ENCODE measurements at places on chromosomes 6 and 20. TPM values are rescaled to one million over a fixed set of nuclear protein-coding genes. Genes with fewer than 3 reads are reported as not detected.

DNA sequence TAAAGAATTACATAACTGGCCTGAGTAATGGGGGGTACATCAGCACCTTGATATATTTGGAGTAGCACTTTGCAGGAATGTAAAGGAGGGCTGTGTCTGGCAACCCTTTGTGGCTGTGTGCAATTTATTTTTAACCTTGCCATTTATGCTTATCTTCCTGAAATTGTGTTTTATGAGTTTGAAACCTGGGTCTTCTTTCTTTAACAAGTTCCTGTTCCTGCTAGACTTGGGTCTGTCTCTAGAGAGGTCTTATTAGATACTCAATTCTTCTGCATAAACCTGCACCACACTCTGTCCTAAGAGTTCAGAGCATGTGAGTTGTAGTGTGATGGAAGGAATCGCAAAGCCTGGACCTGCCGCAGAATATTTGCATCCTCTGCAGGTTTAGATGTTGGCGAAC, 181.0 kb downstream of the JARID2 start:
- no peak for DNase-seq

DNA sequence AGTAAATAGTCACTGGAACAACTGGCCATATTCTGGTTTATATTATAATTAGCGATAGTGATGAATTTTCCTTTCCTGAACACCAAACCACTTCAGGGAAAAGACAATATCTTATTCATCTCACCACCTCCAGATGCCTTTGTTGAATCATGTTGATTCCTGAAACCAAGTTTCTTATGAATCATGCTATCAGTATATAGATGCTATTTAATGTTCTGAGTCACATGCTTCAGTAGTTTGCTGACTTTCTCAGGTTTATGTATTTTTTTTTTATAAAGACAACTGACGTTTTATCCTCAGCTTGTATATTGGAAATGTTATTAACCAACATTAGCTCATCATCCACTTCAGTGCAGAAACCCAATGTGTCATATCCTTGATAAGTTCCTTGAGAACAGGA, 710.2 kb upstream of the POU3F2 start:
- no peak for DNase-seq

GRCh38 chr6:29424575-29424974, 9.8 kb downstream of the OR12D1 start:
- DNase-seq: no peak

DNA sequence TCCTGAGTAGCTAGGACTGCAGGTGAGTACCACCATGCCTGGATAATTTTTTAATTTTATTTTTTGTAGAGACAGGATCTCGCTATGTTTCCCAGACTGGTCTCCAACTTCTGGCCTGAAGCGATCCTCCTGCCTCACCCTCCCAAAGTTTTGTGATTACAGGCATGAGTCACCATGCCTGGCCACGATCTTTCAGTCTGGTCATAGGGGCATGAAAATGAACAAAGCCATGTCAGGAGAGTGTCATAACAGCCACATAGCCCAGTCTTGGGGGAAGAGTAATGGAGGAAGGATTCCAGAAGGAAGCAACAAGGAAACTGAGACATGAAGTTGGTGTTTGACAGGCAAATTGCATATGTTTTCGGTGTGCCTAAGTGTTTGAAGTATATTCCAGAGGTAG, 17.0 kb upstream of the SNX3 start:
- DNase-seq: no peak

DNA sequence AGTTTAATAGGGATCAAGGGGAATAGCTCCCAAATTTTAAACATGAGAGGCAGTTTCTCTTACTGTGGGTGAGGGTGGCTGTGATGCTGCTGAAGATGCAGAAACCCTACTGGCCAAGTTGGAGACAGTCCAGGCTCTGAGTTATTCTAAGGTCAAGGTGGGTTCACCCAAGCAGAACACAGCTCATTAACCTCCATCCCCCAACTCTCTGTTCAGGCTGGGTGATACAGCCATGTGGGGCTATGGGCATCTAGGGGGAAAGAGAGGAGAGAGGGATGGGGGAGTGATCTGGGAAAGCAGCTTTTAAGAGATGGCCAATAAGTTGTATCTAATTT, 18.9 kb upstream of the TRAM2 start:
- DNase-seq: peak; percentile 52

DNA sequence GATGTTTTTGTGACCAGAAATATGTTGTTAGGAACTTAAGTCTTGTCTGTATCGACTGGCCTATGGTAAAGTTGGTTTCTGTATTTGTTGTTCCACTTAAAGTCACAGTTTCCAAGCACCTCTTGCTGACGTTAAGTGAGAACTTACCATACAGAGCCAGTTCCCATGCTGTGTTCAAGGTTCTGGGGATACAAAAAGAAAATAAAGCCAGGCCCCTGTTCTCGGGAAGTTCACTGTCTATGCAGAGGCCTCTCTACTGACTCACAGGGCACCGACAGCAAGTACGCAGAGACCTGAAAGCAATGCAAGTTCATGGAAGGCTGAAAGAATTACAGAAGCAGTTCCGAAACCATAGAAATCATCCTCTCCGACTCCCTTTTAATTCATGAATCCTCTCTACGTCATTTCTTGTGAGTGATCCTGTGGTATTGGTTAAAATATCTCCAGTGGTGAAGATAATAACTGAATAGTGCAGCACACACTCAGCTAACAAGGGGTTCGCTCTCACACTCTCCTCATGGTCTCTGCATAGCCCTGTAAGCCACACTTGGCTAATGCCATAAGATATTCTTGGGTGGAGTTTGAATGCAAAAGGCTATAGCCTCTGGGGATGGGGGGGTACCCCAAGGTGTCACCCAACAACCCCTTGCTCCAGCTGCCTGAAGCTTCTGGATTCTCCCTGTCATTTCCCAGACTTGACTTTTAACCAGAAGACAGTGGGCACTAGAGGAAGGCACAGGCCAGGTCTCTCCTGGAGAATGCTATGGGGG, 91.2 kb upstream of the EXOC2 start:
- no peak for DNase-seq

The CYP39A1 gene
- 23.3 TPM for total RNA-seq

DNA sequence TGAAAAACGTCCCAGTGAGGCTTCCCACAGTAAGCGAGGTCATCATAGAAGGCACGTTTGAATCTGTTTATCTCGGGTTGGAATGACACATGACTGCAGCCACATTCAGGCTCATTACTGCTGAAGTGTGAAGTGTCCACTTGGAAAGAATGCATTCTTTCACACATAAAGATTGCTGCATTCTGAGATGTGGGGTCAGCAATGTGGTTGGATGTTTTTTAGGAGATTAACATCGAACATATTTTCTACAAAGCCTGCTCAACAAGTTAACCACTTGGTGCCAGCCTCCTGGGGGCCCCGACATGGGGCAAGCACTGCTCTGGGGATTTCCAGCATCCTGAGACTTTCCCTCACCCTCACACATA, 79.9 kb downstream of the BMP6 start:
- DNase-seq: no peak

DNA sequence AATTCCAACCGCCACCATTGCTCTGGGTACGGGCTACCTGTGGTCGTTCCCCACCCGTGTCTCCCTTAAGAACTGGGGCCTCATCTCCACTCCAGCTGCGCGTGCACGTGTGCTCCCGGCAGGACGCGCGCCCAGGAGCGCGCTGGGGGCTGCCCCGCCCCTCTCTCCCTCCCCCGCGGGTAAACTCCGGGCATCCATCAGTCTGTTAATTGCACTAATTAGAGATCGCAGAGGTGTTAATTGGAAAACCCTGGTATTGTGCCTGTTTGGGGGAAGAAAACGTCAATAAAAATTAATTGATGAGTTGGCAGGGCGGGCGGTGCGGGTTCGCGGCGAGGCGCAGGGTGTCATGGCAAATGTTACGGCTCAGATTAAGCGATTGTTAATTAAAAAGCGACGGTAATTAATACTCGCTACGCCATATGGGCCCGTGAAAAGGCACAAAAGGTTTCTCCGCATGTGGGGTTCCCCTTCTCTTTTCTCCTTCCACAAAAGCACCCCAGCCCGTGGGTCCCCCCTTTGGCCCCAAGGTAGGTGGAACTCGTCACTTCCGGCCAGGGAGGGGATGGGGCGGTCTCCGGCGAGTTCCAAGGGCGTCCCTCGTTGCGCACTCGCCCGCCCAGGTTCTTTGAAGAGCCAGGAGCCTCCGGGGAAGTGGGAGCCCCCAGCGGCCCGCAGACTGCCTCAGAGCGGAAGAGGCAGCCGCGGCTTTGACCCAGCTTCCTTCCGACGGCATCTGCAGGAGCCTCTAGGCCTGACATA, 14.4 kb downstream of the FOXP4 start:
- no peak for DNase-seq

DNA sequence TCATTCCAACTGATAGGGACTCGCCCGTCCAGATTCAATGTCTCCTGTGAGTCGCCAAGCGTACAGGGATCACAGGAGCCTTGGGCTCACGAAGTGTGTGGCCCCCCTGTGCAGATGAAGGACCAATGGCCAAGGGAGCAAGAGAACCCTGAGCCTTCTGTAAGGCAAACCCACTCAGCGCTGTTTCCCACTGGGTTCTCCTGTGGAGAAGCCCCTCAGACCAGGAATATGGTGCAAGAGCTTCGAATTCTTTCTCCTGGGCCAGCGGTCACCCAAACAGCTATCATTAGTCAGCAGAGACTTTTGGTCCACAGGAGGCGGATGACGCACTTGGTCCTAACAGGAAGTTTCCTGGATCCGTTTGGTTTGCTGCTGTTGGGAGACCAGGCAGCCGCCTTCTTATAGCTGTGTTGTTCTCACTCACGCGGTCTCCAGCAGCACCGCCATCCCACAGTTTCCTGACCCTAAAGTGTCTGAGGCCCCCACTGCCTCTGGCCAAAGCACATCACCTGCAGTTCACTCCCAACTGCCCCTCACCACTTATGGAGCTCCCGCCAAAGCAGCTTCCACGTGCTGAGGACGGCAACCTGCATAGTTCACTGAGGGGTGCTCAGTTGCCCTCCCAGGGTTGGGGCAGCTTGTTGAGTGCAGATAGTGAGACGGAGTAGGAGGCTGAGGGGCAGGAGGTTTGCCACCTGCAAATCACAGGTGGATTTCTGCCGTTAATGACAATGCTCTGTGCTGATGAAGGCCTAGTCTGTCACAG, 268.6 kb downstream of the ERMARD start:
- no peak for DNase-seq

DNA sequence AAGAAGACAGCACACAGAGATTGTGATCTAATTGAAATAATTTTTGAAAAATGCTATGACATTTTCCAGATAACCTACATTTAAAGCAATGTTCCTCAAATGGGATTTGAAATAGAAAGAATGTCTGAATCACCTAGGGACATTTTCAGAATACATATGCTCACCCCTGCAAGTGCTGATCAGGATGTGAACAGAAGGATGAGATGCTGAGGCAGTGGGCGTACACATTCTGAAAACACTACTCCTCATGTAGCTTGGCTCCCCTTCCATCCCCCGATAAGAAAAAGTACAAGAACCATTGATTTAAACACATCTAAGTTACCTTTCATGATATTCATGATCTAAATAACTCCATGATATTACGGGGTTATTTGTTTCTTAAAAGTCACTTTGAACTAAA, 29.9 kb upstream of the HINT3 start:
- no peak for DNase-seq

- peak; percentile 84 for DNase-seq
These were observed 25.4 kb upstream of the ASIP start for GRCh38 chr20:34215711-34216381.

GRCh38 chr6:46420921-46421638, 70.2 kb downstream of the RCAN2 start:
- DNase-seq: no peak

GRCh38 chr6:160791981-160792418, 90.0 kb downstream of the PLG start:
- no peak for DNase-seq

- no peak for DNase-seq
These were observed 1.7 kb downstream of the SMOC2 start for GRCh38 chr6:168442646-168443045.

DNA sequence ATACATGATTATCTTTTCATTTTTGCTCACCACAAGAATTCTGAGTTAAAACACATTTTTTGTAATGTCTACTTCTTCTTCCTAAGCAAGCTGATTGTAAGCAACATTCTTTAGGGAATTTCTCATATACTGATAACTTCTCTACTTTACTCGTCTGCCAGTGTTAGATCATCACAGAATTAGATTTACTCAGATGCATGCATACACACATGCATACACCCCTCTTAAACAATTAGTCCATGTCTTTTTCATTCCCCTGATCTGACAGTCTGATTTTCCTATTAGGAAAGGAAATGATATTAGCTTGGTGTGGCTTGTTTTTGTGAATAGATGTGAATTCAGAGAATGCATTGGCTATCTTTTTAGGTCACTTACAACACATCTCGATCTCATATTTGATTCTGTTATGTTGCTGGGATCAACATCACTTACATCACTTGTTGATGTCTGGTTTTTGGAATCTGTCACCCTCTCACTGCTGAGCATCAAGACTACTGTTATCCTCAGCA, 91.4 kb downstream of the FIG4 start:
- no peak for DNase-seq

GRCh38 chr6:14537030-14537429, 419.5 kb downstream of the CD83 start:
- no peak for DNase-seq

The SPATA25 gene
- total RNA-seq: 0.12 TPM

- DNase-seq: no peak
These were observed 24.8 kb upstream of the PBOV1 start for GRCh38 chr6:138242987-138243592.

DNA sequence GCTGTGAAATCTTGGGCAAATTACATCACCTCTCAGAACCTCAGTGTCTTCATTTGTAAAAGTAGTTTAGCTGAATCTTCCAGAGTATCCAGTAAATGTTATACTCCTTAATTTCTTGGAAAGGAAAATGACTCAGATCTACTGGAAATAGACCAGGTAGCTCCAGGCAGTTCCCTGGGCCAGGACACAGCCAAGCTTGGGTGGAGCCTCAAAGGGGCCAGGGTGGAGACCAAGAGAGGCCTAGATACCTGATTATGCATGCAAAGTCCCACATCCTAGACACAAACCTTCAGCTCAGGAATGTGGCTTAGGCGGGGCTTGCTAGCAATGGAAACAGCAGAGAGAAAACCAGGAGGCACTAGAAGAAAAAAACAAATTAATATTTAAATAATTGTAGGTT, 272.8 kb downstream of the MAFB start:
- DNase-seq: no peak

The FAM209B gene
- not detected for total RNA-seq

- peak; percentile 22 for DNase-seq
These were observed 11.2 kb downstream of the NT5DC1 start for GRCh38 chr6:116111552-116112528.

GRCh38 chr6:137156650-137157049, 16.8 kb downstream of the IL22RA2 start:
- DNase-seq: no peak

DNA sequence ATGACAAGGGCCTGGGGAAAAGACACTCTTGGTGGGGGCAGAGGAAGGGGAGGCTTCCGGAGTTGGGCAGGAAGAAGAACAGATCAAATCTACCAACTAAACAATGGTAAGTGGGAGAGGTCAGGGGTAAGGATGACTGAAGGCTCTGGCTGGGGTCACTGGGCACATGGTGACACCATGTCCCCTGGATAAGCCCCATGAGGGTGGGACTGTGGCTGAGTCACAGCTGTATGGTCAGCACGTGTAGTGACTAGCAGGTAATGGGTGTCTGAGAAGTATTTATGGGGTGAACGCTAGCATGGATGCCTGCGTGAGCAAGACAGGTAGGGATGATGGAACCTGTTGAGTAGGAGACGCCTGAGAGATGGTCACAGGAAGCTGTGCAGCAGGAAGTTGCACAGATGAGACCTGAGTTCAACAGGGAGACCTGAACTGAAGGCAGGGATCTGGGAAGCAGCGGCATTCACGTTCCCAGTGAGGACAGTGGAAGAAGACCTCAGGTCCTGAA, 64.5 kb upstream of the SNX9 start:
- DNase-seq: no peak

All from H4 (cell line).